ENCODE measurements at places on chromosomes 1 and 21.

DNA sequence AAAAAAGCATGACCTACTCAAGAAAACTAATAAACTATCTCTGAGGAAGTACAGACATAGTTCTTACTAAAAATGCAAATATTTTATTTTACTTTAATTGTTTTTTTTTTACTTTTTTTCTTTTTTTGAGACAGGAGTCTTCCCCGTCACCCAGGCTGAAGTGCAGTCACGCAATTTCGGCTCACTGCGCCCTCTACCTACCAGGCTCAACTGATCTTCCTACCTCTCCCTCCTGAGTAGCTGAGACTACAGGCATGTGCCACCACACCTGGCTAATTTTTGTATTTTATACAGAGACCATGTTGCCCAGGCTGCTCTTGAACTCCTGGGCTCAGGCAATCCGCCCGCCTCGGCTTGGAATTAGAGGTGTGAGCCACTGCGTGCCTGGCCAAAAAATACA lies 1263.1 kb downstream of the KCNT2 start:
- DNase-seq, result no peak

GRCh38 chr1:106961646-106962045 lies 94.8 kb upstream of the PRMT6 start:
- no peak for DNase-seq

GRCh38 chr21:35284199-35284598 lies 235.1 kb upstream of the RUNX1 start:
- no peak for DNase-seq

DNA sequence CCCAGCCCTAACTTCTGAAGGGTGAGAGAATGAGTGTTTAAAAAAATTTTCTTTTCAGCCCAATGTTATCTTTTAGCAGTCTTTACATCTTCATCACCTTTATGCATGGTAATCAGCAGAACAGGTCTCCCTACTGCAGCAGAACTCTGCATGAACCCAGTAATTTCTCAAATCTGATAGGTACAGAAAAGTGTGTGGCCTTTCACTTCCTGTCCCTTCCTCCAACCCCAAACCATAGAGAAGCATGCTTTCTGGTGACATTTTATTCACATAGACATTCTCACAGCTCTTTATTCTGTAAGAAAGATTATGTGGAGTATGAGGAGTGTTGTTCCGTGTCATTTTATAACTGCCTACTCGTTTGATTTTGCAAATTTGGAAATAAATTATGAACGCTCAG lies 68.6 kb downstream of the RPAP2 start:
- DNase-seq, result no peak

GRCh38 chr1:196609370-196609737 lies 1.1 kb upstream of the KCNT2 start:
- DNase-seq, result no peak
